ENCODE measurements at places on chromosomes 2 and 18. TPM values are rescaled to one million over a fixed set of nuclear protein-coding genes. Genes with fewer than 3 reads are reported as not detected.

- no peaks in the 10 kb centered on the region for H3K4me1 ChIP-seq
- no peak overlapping the region for H3K27ac ChIP-seq
- H3K4me3 ChIP-seq, result no peak overlapping the region
Observed at GRCh38 chr2:83388804-83389203, 1070.3 kb downstream of the SUCLG1 start.

DNA sequence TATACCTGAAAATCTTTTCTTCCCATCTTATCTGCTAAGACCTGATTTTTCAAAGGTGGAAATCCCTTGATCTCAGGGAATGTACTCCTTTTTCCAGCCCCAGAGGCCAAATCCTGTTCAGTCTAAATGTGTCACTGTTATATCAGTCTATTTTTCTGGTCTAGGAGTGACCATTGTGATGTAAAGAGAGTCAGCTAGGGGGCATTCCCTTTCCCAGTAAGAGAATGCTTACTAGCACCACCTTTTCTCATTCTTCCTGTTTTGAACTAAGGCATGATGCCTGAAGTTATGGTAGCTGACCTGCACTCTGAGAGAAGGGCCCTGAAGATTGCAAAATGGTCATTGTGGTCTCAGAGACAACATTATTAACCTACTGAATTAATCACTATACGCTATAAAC, 124.1 kb upstream of the XIRP2 start:
- DNase-seq, result no peak
- H3K4me1 ChIP-seq, result no peaks in the 10 kb centered on the region
- H3K27ac ChIP-seq, result no peak overlapping the region

Gene LONRF2
- 7.0 TPM for total RNA-seq

Gene KLHL41
- 4.9 TPM for total RNA-seq

DNA sequence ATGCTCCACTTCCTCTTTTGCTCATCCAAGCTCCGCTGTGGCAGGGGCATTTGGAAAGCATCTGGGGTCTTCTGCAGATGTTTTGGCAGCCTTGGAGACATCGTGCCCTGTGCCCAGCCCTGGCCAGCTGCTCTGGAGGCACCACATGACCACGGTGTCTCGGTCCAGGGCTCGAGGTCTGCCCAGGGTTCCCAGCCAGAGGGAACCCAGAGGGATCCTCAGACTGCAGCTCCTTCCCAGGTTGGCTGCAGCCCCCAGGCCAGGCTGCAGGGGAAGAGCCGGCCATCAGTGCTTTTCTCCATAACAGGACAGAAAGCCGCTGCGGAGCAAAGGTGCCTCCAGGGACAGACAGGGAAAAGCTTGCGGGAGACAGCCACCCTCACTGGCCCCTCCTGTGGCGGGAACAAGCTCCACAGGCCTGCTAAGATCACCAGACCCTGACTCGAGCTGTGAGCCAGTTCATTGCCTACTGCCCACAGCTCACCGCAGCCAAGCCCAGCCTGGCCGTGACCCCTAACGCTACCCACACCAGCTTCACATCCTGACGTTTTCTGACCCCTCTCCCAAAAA, 74.7 kb downstream of the SMAD7 start:
- no peak overlapping the region for H3K4me3 ChIP-seq
- no peak overlapping the region for H3K27ac ChIP-seq
- DNase-seq, result peak; percentile 40
- H3K36me3 ChIP-seq, result no peaks in the 10 kb centered on the region
- H3K4me1 ChIP-seq, result no peaks in the 10 kb centered on the region

DNA sequence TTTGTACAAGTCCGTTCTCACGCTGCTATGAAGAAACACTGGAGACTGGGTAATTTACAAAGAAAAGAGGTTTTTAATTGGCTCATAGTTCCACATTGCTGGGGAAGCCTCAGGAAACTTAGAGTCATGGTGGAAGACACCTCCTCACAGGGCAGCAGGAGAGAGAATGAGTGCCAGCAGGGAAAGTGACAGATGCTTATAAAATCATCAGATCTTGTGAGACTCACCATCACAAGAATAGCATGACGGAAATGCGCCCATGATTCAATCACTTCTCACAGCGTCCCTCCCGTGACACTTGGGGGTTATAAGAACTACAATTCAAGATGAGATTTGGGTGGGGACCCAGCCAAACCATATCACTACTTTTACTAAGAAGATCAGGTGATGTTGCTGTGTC, 285.8 kb downstream of the TMX3 start:
- H3K27me3 ChIP-seq, result no peaks in the 10 kb centered on the region
- DNase-seq, result no peak
- H3K36me3 ChIP-seq, result no peaks in the 10 kb centered on the region
- H3K27ac ChIP-seq, result no peak overlapping the region
- no peak overlapping the region for H3K4me3 ChIP-seq

DNA sequence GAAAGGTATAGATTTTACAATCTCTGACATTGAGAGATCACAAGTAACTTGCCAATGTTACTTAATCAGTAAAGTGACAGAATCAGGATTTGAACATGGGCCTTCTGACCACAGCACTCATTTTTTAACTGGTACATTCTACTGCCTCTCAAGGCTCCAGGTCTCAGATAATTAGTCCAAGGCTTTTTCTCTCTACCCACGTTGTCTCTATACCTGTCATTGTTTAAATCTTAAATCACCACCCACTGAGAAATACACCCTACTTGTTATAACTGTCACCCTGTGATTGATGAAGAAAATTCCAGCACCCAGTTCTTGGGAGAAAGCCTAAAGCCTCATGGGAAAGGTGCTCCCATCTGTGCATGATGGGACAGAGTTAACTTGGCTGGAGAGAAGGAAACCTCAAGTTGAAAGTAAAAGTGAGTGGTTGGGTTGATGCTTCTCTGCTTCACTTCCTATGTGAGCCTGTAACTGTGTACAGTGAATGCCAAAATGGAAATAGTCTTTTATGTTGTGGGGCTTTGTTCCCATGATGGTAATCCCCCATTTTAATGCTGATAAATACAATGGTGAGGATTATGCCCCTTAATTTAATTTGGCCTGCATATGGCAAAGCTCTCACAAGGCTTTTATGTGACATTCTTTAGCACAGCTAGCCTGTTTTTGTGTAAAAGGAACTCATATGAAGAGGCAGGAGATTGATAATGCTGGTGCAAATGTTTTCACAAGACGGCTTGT, 190.1 kb upstream of the SP5 start:
- H3K4me1 ChIP-seq, result peaks cover 7% of the 10 kb centered on the region
- H3K4me3 ChIP-seq, result no peak overlapping the region
- H3K27me3 ChIP-seq, result no peaks in the 10 kb centered on the region
- no peak overlapping the region for H3K27ac ChIP-seq

DNA sequence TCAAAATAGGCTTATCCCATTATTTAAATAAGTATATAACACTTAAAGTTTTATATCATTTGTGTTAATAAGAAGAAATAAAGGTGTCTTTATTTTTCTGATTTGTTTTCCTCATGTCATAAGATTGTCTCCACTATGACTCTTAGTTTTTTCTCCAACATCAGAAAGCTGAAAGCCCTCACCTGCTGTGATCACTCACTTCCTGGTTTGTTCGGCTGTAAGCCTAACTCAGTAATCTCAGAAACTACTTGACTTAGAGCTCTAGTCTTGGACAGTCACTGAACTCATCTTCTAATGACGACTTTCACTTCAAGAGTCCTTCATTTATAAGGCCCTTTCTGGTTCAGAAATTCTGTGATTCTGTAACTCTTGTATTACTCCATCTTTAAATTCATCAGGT, 311.0 kb downstream of the ZEB2 start:
- H3K36me3 ChIP-seq, result no peaks in the 10 kb centered on the region
- H3K27ac ChIP-seq, result no peak overlapping the region
- H3K27me3 ChIP-seq, result no peaks in the 10 kb centered on the region

DNA sequence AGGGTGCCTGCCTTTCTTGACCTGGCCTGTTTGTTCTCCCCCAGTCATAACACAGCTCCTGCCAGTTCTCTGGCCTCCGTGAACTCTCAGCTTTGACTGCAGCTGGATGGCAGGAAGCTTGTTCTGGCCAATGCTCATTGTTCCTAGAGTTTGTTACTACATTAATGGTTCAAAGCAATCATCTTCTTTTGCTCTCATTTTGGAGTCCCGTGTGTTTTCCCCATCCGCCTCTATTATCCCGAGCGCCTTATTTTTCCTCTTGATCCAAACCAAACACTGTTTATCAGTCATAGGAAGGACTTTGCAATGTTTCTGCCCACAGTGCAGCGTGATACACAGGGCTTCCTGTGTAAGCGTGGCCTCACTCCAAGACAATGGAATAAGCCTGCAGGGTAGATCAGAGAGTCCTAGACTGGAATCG, 184.3 kb upstream of the APCDD1 start:
- DNase-seq, result peak; percentile 16
- H3K4me3 ChIP-seq, result no peak overlapping the region
- H3K4me1 ChIP-seq, result no peaks in the 10 kb centered on the region
- no peaks in the 10 kb centered on the region for H3K36me3 ChIP-seq

DNA sequence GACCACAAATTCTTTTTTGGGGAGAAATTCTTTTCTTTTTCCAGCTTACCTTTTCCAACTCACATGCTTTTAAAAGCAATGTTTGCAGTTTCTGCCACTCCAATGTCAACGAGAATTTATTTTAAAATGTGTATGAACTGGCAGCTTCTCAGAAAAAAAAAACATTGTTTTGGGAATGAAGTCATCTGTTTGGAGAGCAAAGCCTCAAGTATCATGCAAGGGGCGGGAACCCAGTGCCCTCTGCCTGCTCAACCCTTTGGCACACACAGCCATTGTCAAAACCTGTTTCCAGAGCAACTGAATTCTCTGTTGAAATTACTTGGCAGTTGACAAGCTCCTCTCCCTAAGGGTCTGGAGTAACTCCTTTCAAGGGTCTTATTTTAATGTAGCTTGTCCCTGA, 128.5 kb downstream of the QPCT start:
- H3K4me3 ChIP-seq, result no peak overlapping the region
- peak; percentile 76 for DNase-seq
- H3K27me3 ChIP-seq, result no peaks in the 10 kb centered on the region
- H3K4me1 ChIP-seq, result peaks cover 13% of the 10 kb centered on the region
- H3K27ac ChIP-seq, result peak overlapping the region; percentile 27

GRCh38 chr2:85725451-85725850, 28.3 kb upstream of the ATOH8 start:
- peaks cover 22% of the 10 kb centered on the region for H3K4me1 ChIP-seq
- H3K27ac ChIP-seq, result no peak overlapping the region
- DNase-seq, result no peak
- H3K36me3 ChIP-seq, result no peaks in the 10 kb centered on the region

Gene TEX44
- not detected for total RNA-seq

DNA sequence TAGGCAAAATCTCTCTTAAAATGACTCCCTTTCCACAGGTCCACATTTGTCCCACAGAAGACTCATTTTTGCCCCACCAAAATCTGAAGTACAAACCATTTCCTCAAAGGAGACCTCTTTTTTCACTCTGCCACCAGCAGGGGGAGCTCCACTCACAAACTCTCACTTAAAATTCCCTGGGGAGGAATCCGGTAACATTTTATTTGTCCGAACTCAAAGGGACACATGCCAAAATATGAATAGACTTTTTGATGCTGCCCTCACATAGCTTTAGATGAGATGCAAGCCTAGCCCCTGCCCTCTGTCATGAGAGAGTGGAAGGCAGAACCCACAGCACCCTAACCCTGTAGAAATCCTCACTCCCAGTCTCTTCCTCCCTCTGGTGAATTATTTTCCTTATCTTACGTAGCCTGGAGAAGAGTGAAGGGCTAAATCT, 57.1 kb downstream of the RMDN2 start:
- no peaks in the 10 kb centered on the region for H3K4me1 ChIP-seq

DNA sequence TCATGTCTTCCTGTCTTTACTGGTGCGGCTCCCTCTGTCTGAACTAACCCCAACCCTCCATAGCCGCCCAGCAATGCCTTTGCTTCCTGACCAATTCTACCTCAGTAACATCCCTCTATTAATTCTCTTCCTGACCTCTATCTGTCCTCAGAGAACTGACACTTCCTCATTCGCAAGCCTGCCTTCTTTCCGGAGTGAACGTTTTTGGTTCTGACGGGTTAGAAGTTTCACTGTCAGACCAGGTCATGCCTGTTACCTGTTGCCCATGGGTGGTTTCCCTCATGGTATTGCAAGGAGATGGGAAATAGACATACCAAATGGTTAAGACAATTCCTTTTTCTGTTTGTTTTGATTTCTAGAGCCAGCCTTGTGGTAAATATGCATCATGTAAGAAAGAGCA, 453.4 kb upstream of the SLC14A2 start:
- DNase-seq, result no peak
- no peaks in the 10 kb centered on the region for H3K27me3 ChIP-seq
- no peaks in the 10 kb centered on the region for H3K4me1 ChIP-seq

- H3K4me3 ChIP-seq, result no peak overlapping the region
- DNase-seq, result no peak
- H3K4me1 ChIP-seq, result no peaks in the 10 kb centered on the region
- H3K27me3 ChIP-seq, result no peaks in the 10 kb centered on the region
Observed at GRCh38 chr2:199743415-199744120, 107.4 kb downstream of the FTCDNL1 start.

DNA sequence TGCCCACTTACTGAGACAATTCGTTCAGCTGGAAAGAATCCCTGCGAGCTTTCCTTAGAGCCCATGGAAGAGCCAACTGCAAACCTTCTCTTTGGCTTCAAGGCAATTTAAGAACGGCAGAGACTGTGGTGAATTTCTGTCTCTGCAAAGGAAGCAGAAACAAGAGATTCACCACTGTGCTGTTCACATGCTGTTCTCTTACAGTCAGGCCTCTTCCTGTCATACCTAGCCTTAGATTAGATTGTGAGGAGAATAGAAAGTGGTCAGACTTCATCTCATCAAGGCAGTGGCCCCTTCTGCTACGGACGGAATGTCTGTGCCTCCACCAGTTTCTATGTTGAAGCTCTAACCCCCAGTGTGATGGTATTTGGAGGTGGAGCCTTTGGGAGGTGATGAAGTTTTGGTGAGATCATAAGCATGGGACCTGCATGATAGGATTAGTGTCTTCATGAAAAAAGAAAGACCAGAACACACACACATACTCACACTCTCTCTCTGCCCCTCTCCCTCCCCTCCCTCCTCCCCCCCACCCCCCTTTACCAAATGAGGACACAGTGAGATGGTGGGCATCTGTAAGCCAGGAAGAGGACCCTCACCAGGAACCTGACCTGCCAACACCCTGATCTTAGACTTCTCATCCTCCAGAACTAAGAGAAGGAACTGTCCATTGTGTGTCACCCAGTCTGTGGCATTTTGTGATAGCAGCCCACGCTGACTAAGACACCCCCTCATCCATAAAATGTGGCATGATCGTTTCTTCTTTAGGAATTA, 45.6 kb upstream of the NRP2 start:
- H3K4me3 ChIP-seq, result no peak overlapping the region
- DNase-seq, result no peak
- no peaks in the 10 kb centered on the region for H3K4me1 ChIP-seq
- no peak overlapping the region for H3K27ac ChIP-seq
- H3K27me3 ChIP-seq, result no peaks in the 10 kb centered on the region
- no peaks in the 10 kb centered on the region for H3K36me3 ChIP-seq

Measured in thyroid gland (tissue), 4 donors.